ENCODE measurements at places on chromosomes 7 and 10. TPM values are rescaled to one million over a fixed set of nuclear protein-coding genes. Genes with fewer than 3 reads are reported as not detected.

DNA sequence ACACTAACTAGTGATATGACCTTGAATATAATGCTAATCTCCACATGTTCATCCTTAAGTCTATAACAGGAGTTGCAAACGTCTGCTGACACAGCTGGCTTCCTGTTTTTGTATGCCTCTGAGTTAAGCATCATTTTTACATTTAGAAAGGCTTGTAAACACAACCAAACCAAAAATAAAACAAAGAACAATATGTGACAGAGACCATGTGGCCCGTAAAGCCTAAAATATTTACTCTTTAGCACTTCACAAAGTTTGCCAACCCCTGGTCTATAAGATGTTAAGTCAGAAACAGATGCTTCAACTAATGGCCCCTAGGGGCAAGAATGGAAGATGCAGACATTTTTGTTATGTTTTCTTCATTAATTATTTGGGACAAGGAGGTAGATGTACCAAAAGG lies 109.3 kb downstream of the CPEB3 start:
- DNase-seq, result no peak

GRCh38 chr10:119503821-119504220 lies 38.7 kb downstream of the RGS10 start:
- no peak for DNase-seq

SPDYE11 gene
- not detected for total RNA-seq

GRCh38 chr7:2411815-2412586 lies 8.6 kb downstream of the CHST12 start:
- DNase-seq, result no peak

DNA sequence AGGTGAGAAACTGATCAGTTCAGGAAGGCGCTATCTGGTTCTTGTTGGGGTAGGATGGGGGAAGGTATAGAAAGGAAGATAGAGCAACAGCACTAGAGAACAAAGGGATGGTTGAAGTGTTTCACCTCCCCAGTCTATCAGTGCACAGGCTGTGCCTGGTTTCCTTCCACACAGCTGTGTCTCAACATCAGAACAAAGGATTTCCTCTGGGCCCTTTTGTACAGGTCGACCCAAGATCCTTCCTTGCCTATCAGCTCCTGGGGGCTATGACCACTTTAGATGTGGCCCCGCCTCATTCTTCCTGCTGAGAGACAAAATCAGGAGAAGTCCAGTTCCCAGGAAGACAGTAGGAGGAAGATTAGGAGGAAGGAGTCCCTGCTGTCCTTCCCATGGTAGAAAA lies 65.6 kb downstream of the NAMPT start:
- DNase-seq, result no peak

Data from pancreas (tissue), 10 donors.